Activated CD4-positive, CD25-positive, alpha-beta regulatory T cell treated with anti-CD3 and anti-CD28 coated beads, Interleukin-2, amount 50 U/mL, for 16 hours (primary cell): ENCODE measurements at places on chromosomes 16 and 17.

DNA sequence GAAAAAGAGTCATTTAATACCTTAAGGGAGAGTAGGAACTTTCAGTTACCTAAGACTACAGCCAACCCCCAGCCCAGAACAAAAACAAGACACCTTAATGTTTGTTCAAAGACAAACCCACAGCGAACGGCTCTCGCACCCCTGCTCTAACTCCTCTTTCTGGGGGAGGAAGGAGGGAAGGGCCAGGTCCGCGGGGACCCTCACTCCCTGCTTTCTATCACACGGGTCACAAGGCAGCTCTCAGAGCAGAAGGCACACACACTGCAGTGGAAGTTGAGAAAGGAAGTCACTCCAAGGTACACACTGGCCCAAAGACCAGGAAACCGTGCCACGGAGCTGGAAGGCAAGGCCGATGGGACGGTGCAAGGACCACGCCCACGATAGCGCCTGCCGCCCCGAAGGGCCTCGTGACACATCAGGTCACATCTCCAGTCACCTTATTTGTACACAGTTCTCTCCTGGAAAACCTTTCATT lies 10.0 kb downstream of the LITAFD start:
- no peak for DNase-seq

GRCh38 chr16:63230421-63231040 lies 1194.3 kb upstream of the CDH8 start:
- DNase-seq: no peak

DNA sequence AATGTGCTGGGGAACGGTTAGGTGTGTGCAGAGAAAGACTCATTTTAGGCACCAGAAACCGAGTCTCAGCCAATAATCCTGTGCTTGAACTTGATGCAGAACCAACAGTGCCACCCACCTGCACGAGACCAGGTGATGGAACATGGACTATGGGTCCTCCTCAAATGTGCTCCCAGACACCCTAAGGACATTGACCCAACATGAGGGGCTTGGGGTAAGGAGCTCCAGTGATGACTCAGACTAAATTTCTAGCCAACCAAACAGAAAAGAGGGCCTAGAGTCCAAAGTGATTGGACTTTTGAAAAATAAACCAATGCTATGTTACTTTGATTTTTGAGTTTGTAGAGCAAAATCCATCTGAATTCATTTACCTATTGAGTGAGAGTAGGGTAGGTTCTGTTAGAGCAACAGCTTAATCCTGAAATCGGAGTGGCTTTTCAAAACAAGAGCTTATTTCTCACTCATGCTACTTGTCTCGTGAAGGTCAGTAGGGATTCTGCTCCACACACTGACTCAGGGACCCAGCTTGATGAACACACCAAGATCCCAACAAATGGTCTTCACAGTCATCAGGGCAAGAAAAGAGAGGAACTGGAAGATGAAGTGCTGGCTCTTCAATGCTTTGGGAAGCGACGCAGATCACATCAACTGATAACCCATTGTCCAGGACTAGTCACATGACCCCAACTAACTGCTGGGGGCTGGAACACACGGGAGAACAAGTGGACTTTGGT lies 21.8 kb downstream of the FAM20A start:
- no peak for DNase-seq

DNA sequence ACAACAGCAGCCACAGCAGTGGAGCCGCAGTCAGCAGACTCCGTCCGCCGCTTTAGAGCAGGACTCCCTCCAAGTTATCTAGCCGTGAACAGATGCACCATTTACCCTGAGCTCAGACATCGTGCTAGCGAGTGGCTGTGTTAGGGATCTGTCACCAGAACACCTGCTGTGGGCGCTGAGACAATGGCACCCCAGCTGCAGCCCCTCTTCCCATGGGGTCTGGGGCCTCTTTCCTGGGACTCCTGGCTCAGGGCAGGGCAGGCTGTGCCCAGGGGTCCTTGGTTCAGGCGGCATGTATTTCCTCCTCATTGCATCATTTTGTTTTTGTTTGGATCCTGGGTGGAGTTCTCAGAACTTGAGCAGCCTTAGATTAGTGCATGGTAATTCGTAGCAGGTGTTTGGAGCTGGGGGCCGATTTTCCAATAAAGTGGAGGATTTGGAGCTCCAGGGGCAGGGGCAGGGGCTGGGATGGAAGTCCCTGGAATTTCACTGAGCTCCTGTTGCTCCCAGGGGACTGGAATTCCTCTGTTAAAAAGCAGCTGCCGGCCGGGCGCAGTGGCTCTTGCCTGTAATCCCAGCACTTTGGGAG lies 23.4 kb downstream of the NMRAL1 start:
- DNase-seq: no peak

DNA sequence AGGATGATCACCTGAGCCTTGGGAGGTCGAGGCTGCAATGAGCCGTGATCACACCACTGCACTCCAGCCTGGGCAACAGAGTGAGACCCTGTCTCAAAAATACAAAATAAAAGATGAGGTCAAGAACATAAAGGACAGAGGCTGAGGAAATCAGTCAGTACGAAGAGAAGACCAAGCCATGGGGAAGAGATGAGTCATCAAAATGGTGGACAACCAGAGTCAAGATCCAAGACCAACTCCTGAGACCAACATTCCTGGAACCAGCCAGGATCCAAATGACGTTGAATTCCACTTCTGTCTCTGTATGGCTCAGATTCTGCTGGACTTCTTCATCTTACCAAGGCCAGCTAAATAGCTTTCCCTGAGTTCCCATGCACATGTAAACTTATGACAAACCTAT lies 44.8 kb upstream of the NOG start:
- DNase-seq: no peak

DNA sequence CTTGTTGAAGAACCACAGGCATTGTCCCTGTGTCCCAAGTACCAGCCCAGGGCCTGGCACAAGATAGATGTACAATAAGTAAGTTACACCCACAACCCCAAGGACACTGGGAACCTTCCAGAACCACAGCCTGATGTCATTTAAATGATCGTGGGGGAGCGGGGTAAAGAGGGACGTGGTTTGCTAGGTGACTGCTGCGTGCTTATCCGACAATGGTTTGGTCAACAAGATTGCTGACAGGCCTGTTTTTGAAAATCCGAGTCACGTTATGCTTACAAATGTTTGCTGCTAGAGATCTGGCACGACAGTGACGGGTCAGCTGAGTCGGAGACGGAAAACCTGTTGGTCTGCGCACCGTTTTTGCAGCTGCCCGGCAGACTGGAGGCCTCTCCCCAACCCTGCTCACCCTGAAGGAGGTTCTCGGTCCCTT lies 22.8 kb downstream of the COTL1 start:
- DNase-seq: no peak

- no peak for DNase-seq
These were observed 3.5 kb upstream of the ABR start for GRCh38 chr17:1183171-1183873.

DNA sequence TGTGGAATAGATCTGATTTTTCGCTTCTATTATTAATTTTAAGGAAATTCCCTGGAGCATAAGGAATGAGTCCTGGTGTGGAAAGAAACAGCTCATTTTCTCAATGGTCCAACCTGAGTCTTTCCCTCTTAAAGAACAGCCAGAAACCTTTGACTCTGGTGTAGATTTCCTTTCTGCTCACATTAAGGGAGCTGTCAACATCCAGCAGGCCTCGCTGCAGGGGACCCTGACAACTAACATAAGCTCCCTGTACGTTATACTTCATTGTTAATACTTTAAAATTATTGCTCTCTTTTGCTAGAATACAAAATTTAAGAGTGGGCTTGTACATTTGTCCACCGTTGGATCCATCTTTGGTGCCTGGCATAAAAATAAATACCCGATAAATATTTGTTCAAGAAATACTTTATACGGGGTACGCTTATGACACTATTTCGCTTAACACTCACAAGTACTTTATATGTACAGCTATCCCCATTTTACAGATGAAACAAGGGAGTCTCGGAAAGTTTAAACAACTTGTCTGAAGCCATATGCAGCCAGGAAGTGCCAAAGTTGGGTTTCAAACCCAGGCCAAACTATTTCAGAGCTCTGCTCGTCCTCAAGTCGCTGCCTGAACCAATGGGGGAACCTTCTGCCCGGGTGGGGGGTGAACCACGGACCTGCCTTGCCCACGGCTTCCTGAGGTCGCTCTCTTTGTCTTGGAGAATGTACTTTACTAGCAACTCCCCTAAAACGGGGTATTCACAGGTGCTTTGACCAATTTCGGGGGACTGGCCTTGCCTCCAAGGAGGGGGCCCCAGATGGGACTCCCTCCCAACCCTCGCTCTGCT lies 611 bp downstream of the SMARCE1 start:
- DNase-seq: no peak

GRCh38 chr16:28528463-28528867 lies 10.3 kb downstream of the NUPR1 start:
- DNase-seq: no peak

DNA sequence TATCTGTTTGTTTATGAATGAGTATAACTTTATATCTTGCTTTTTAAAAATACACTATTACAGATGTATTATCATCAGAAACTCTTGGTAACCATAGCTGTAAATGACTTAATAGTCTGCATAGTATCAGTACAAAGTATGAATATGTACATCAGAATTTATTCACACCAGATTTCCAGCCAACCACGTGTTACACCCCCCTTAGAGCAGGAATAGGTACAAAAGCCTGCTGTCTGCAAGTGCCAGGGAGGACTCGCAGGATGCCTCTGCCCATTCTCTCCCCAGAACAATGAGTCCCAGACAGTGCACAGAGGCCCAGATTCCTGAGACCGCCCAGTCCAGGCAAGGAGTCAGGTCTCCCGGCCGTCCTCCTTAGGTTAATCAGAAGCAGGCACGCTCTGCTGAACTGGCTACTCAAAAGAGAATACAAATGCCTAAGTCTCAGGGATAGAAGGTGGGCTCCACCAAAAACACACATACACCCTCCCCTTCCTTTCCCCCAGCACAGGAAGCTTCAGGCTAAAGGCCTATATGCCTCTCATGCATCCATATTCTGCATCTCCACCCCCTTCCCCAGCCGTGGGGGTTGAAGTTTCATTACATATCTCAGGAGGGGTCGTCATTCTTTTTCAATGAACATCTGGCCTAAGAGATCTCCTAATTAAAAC lies 159.1 kb upstream of the CDH11 start:
- no peak for DNase-seq

DNA sequence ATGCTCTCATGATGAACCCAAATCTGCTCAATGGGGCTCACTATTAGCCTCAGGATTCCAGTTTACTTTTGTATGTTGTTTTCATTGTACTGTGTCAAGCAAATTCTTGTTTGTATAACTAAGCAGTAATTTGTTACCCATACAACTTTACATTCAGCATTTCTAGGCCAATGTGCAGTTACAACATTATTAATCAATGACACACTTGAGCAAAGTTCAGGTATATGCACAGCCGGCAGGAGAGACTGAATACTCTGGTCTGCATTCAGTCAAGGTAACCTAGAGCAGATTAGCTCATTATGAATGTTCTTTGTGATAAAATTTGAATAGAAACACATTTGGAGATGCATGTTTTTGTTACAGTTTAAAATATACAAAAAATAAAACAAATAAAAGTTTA lies 2.2 kb upstream of the MYO1D start:
- DNase-seq: no peak

- no peak for DNase-seq
These were observed 18.0 kb downstream of the SLFN12L start for GRCh38 chr17:35519439-35519838.

- DNase-seq: no peak
These were observed 31.3 kb downstream of the SLC39A11 start for GRCh38 chr17:73061161-73061560.

GRCh38 chr17:10792151-10792550 lies 11.7 kb downstream of the TMEM238L start:
- DNase-seq: no peak

GRCh38 chr16:55225972-55226542 lies 97.9 kb upstream of the IRX6 start:
- DNase-seq: no peak

DNA sequence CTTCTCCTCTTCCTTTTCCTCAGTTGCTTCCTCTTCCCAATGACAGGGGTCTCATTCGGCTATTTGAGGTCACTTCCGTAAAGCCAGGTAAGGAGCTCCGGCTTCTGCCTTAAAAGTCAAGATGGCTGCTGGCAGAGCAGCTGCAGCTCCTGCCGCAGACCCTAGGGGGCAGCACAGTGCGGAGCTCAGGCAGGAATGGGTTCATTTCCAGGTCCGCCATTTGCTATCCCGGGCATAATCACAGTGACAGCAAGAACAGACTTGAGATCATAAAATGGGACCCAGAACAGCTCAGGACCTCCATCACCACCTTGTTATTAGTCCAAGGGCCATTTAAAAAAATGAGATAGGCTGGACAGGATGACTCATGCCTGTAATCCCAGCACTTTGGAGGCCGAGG lies 199.5 kb downstream of the ZNF18 start:
- no peak for DNase-seq

DNA sequence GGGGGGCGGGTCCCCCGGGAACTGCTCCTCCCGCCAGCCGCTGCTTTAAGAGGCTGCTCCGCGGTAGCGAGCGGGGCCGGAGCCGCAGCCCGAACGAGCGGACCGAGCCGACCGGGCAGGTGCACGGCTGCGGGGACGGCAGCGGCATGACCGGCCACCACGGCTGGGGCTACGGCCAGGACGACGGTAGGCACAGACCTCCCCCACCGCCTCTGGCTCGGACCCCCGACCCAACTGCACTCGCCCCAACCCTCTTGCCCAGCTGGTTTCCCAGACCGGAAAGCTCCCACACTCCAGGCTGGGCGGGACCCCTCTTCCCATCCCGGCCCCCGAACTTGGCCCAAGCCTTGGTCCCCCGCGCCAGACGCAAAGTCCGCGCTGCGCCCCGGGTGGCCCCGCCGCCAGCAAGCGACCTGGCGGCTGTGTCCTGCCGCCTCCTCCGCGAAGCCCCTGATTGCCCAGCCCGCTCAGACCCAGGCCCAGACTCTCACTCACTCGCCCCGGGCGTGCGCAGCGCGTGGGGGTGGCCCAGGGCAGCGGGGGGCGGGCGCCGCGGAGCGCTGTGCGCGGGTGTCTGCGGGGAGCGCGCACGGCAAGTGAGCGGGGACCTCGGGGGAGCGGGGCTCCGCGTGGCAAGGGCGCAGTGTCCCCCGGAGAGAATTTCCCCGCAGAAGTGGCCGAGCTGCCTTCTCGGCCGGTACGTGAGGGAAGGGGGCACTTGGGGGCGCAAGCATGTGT lies at the start of gene CA7:
CA7 (plus strand) TSS at position 73 of the 738 bp plus-strand sequence; CDS start at position 147, 74 bp downstream.
- no peak for DNase-seq

DNA sequence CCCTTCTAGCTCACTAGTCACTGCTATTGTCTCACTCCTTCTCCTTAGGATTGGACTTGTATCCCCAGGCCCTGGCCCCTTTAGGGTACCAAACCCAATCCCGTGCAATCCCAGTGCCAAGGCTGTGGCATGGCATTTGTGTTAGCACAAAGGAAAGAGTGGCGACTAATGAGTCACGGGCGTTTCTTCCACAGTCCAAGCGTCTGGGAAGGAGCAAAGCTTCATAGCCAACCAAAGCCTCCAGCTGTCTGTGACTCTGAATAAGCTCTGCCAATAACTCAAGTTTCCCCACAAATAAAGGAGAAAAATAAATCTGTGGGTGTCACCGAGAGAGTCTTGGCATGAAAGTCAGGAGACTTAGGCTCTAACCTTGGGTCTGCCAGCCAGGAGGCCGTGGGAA lies 54.6 kb upstream of the COX10 start:
- DNase-seq: no peak

- DNase-seq: no peak
These were observed 2.1 kb upstream of the SEZ6 start for GRCh38 chr17:29007860-29008455.

GRCh38 chr16:66515596-66516508 lies 34.1 kb downstream of the TK2 start:
- DNase-seq: no peak
